ENCODE measurements at places on chromosomes 12 and 14. TPM values are rescaled to one million over a fixed set of nuclear protein-coding genes. Genes with fewer than 3 reads are reported as not detected.

The TAS2R14 gene
- not detected for total RNA-seq

The OR4K13 gene
- not detected for total RNA-seq

GRCh38 chr12:57610554-57611107 is 604 bp upstream of the ARHGEF25 start:
- DNase-seq: no peak

DNA sequence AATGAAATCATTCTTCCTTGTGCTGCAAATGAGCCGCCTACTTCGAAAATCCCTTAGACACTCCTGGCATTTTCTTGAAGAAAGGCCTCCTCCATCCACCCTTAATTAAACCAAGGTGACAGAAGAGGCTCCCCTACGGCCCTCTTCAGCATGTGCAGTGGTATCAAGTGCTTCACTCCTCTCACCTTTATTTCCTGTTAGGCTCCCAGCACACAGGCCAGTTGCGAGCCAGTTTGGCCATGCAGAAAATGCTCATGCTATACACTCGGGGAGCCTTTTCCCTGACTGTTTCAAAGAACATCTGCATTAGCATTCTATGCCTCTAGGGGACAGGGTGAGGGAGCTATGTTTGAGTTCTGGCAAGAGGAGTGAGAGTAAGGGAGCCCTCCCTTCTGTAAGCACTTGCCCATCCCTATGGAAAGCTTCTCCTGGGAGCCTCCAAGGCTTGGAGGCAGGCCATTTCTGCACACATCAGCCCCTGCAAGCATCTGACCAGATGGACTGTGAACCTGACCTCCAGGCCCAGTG is 291.5 kb downstream of the RPS29 start:
- DNase-seq: no peak

DNA sequence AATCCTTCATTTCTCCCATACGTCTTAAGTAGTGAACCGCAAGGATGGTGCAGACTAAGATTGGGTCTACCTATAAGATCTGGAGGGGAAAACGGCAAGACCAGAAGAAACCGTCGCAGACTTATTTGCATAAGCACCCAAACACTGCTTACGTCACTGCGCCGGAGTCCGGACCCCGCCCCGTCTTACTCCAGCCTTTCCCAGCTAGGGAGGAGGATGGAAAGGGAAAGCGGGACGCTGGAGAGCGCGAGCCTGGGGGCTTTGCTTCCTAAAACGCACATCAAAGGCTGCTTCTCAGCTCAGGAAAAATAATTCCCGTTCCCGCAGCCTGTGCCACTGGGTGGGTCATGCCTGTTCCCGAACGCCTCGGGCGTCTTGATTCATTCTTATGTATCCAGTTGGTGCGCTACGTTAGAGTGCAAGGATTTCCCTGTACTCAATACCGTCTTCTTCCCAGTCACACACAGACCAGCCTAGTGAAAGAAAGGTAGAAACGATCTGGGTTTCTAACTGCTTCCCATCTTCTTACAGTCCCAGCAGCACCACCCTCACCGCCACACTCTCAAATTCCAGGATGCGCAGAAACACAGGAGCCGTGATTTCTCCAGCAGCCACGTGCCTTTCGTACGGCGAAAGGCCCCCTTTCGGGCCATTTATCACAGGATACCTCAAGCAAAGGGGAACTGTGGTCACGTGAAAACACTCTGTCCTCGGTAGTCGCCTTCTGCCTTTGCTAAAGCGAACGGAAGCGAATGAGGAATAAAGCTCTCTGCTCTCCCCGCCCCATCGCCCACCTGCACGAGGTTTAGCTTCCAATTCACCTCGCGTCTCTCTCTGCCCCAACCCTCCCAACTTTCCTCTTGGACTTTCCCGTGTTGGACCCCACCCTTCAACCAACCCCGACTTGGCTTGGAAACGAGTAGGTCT is 1.1 kb downstream of the SLC6A15 start:
- DNase-seq: peak; percentile 90

- DNase-seq: no peak
Observed at GRCh38 chr12:40156021-40156764, 50.3 kb upstream of the SLC2A13 start.

DNA sequence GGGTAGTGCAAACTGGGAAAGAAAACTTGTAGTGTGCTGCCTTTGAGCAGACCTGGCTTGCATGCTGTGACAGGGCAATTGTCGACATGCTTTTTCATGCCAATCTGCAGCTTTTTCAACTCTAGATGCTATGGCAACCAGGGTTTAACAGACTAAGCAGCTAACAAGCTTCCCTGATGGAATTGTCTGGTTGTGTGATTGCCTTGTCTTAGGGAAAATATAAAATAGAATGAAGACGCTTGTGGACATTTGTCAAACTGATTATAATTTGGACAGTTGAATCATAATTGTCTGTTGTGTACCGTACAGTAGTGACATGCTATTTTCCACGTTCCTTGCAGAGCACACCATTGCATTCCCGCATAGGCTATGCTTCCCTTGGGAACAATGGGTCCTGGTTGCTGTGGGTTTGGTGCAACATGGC is 113.0 kb downstream of the FOXG1 start:
- DNase-seq: no peak

Measured in Caki2 (cell line).